Activated CD4-positive, alpha-beta T cell treated with anti-CD3 and anti-CD28 coated beads, Interleukin-2, amount 10 ng/mL, durations not matched to agents 7 days and 5 days (primary cell): ENCODE measurements at places on chromosomes 3 and 15. TPM values are rescaled to one million over a fixed set of nuclear protein-coding genes. Genes with fewer than 3 reads are reported as not detected.

TP63 gene
- 0.17 TPM for total RNA-seq

GRCh38 chr15:66046751-66047150, 177.5 kb downstream of the RAB11A start:
- DNase-seq = no peak

ROPN1 gene
- total RNA-seq = not detected

DNA sequence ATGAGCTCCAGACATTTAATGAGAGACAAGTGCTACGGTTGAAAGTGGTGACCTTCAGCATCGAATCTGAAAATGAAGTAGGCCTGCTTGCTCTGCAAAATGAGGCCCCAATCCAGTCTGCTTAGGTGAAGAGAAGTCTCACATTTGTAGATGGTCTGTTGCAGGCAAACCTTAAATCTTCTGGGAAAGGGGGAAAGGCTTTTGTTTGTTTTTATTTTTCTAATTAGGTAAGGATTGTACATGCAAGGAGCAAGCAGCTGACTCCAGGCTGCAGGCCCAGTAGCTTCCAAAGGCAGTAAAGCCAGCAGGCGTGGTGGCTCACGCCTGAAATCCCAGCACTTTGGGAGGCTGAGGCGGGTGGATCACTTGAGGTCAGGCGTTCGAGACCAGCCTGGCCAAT, 74.3 kb downstream of the HMG20A start:
- DNase-seq = no peak

UBE2E2 gene
- total RNA-seq = 4.7 TPM

CKMT1A gene
- not detected for total RNA-seq

DNA sequence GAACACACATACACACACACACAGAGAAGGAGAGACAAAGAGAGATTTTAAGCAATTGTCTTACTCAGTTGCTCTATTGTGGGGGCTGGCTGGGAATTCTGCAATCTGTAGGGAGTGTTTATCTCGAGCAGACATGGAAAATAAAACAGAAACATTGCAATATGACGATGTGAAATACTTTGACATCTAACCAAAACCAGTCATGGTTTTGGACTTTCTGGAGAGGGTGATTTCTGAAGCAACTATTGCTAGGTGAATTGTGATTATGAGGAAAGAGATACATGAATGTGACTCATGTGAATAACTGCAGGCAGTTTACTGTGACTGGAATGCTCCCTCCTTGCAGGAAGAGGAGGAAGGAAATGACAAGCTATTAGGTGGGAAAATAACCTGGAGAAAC, 12.3 kb upstream of the PHLDB2 start:
- DNase-seq = no peak

REC114 gene
- not detected for total RNA-seq

PIERCE2 gene
- not detected for total RNA-seq

GRCh38 chr3:16085884-16086608, 88.4 kb upstream of the GALNT15 start:
- DNase-seq = no peak

- peak; percentile 13 for DNase-seq
Measured at GRCh38 chr15:76903251-76903681, 1.9 kb downstream of the SCAPER start.

GRCh38 chr3:59812237-59813147, 762.7 kb upstream of the CFAP20DC start:
- no peak for DNase-seq

DNA sequence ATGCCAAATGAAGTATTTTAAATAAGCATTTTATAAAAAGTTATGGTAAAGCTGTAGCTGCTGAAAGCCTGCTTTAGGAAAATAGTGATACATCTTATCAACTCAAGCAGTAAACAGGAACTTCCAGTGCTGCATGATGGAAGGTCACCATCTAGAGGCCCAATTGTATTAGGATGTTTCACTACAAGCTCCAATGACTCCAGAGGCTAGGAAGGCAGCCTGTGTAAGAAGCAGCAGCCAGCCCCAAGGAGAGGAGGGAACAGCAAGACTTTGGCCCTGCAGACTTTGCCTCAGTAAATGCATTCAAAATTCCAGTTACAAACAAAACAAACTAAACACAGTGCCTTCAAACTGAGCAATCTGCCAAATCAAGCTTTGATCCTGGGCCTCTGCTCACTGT, 32.1 kb downstream of the ILDR1 start:
- DNase-seq = no peak

GPR171 gene
- 144 TPM for total RNA-seq

KLHL40 gene
- total RNA-seq = not detected

CPLX3 gene
- 0.12 TPM for total RNA-seq

GRCh38 chr3:168865022-168865551, 769.4 kb upstream of the GOLIM4 start:
- no peak for DNase-seq

DNA sequence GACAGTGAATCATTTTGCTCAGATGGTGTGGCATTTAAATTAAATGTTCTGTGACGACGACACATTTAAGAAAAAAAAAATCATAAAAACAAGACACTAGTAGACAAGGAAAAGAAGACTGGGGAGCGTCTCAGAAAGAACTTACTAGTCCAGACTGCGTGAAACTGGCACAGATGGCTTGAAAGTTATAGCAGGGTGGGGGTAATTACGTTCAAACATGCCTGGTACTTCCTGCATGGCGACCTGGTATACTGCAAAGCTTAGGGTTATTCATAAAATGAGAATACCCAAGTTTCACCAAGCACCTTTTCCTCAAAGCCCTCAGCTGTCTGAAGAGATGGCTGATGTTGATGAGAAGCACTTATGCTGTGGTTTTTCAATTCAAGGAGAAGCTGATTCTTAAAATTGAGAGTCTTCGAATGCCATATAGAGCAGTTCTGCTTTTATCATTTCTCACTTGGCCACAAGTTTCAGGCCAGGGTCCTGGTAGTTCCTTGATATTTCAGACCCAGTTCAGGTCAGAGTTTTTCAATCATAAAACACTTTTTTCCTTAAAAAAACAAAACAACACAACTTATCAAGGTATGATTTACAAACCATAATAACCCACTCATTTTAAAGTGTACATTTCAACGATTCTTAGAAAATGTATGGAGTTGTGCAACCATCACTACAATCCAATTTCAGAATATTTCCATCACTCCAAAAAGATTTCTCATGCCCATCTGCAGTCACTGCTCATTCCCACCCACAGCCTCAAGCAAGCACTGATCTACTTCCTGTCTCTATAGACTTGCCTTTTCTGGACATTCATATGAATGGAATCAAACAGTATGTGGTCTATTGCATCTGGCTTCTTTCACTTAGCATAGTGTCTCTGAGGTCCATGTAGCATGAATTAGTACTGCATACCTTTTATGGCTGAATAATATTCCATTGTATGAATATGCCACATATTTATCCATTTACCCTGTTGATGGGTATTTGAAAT, 24.7 kb downstream of the PCOLCE2 start:
- no peak for DNase-seq

GRCh38 chr3:29141918-29142275, 139.0 kb upstream of the RBMS3 start:
- DNase-seq = no peak

STRIT1 gene
- total RNA-seq = not detected

- no peak for DNase-seq
Measured at GRCh38 chr3:127768346-127769008, 53.8 kb downstream of the MGLL start.

- no peak for DNase-seq
Measured at GRCh38 chr3:166634091-166634746, 745.9 kb downstream of the ZBBX start.

LMAN1L gene
- 0.87 TPM for total RNA-seq

WNT5A gene
- not detected for total RNA-seq

KIF15 gene
- total RNA-seq = 73.5 TPM

GRCh38 chr3:95200384-95200783, 1137.5 kb downstream of the NSUN3 start:
- no peak for DNase-seq

DNA sequence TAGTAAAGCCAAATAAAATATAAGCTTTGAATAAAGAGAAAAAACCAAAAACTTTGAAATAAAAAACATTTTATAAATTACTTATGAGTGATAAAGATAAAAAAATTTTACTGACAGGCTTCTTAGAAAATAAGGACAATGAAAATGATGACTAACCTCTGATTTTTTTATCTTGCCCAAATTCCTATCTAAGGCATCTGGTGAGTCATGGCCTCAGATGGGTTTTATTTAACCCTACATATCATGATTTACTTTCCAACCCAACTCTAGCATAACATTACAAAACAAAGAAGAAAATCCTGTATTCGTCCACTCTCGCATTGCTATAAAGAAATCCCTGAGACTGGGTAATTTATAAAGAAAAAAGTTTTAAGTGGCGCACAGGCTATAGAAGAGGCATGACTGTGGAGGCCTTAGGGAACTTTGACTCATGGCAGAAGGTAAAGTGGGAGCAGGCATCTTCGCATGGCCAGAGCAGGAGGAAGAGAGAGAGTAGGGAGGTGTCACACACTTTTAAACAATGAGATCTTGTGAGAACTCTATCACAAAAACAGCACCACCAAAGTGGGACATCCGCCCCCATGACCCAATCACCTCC, 152.1 kb downstream of the NEK10 start:
- no peak for DNase-seq

EXD1 gene
- total RNA-seq = not detected

- DNase-seq = no peak
Measured at GRCh38 chr3:106014518-106014917, 145.7 kb upstream of the CBLB start.

DNA sequence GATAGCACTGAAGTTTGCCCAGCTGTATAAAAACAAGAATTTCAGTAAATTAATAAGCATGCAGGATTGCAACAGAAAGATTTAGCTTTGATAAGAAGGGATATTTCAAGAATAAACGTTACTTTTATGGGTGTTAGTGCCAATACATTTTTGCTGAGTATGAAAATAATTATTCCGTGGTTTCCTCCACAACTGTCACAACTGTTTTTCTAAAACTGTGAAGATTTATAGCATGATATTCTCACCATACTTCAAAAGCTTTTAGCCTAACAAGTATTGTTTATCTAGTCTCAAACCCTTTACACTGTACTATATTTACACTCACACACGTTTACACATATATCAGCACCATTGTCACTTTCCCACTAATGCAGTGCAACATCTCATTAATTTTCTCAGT, 200.5 kb downstream of the TPRG1 start:
- no peak for DNase-seq

DNA sequence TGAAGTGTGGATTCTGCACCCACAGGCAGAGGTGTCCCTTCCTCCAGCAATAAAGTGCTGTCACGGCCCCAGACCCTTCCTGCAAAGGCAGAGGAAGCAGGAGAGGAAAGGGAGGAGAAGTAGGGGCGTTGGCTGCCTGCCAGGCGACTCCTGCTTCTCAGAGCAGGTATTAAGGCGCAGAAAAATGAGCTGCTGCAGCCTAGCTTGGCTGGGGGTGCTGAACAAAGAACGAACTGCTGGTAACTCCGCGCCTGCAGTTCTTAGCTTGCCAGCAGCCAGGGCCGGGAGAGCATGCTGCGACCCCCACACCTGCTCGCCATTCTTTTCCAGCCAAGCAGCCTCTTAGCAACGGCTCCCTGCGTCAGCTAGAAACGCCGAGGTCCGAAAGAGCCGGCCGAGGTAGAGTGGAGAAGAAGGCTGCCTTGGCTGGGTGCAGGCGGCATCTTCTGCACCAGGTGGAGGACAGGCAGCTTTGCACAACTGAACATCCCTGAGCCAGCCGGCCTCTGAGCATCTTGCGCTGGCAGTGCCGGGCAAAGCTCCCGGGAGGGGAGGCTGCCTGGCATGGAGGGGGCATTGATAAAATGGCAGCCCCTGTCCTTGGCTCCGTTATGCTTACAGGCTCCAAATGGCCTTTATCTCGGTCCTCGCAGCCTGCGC, 296.0 kb downstream of the MEX3B start:
- DNase-seq = no peak

- DNase-seq = no peak
Measured at GRCh38 chr3:185151964-185152409, 873 bp downstream of the C3orf70 start.

DNA sequence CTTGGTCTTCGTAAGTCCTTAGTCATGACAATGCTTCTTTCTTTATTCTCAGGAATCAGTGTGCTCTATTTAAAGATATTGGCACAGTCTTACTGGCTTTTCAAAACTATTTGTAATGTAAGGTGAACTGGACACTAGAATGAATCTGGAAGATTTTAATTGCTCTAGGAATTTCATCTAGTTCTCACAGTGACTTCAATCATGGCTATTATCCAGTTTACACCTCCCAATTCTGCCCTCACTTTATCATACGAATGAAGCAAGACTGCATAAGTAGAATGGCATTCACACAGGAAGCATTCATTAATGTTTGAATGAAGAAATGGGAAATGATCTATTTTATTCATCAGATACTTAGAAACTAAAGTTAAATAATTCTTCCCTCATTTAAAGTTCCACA, 26.7 kb upstream of the DRD3 start:
- DNase-seq = no peak

GRCh38 chr3:98003306-98003969, 31.2 kb upstream of the RIOX2 start:
- DNase-seq = peak; percentile 31

- no peak for DNase-seq
Measured at GRCh38 chr3:131630097-131630496, 127.3 kb upstream of the MRPL3 start.

DNA sequence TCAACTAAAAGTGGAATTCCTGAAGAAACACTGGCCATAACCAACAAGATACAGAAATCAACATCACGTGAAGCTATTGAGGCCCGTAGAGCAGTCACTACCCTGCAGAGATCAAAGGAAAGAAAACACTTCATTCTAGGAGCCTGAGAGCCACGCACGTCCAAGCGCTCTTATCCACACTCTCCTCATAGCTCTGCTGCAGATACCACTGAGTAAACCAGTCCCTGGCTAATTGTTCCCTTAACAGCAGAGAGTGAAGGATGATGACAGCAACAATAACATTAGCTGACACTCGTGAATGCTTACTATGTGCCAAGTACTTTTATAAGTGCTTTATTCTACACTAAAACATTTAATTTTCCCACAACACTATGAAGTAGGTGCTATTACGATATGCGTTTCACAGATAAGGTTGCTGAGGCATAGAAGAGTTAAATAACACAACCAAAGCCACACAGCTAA, 271.0 kb upstream of the GADL1 start:
- DNase-seq = no peak

DNA sequence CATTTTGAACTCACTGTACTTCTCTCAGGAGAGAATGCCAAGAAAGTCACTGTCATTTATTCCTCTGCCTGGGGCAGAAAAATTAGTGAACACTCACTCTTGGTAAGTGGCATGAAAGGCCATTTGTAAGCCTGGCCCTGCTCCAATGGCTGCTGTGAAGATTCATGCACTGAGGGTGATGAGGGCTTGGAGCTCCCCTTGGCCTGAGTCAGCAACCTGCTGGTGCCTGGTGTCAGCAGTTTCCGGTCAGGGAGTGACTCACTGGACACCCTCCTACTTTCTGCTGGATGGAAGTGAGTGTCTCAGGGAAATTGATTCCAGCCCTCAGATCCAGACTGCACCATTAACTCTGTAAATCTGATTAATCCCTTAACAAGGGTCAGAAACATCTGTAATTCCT, 37.6 kb downstream of the TRA2B start:
- no peak for DNase-seq

PLAAT1 gene
- not detected for total RNA-seq

DNA sequence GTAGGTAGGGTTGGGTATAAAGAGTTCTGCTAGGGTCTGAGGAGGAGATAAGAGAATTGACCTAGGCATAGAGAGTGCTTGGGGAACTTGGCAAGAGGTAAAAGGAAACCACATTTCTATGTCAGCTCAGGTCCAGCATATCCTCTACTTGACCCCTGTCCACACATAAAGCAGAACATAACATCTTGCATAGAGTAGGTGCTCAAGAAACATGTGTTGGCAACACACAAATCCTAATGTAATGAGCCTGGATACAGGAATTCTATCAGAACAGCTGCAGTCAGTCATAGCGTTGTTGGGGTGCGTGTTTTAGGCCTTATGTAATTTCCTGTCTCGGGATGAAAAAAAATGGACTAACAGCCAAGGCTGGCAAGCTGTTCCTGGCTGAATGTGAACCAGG, 35.0 kb upstream of the PLCL2 start:
- DNase-seq = no peak
